CD4-positive, alpha-beta T cell treated with Interleukin-4 for 1 hour (primary cell): ENCODE measurements at places on chromosomes 7 and 10.

- no peak for DNase-seq
These were observed 341.6 kb upstream of the MEOX2 start for GRCh38 chr7:16028103-16028502.

GRCh38 chr7:1090686-1091643 lies 3.1 kb downstream of the GPER1 start:
- no peak for DNase-seq

GRCh38 chr10:71632896-71633600 lies 86.5 kb downstream of the C10orf105 start:
- DNase-seq = no peak

DNA sequence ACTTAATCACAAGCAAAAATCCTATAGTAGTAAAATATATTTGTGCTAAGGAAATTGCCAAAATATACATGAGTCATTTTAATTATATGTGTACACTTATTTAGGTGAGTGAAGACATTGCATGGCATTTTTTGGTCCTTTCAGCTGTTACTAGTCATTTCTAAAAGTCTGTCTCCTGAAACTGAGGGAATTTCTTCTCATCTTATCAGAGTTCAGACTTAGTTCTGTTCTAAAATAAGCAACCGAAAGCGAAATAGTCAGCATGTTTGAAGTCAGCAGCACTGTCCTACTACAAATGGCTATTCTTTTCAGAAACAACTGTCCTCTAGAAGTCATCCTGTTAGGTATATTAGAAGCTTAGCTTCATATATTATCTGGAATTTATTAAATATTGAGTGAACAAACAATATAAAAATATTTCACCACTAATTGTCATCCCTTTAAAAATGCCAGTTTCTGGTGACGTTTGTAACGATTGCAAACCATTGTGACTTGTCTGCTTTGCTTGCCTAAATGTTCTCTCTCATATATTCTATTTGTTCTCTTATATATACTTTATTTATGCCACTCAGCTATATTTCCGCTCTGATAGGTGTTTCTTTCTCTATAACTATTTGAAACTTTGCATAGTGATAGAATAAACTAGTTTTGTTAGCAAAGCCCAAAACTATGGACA lies 227.4 kb upstream of the KAT6B start:
- no peak for DNase-seq

DNA sequence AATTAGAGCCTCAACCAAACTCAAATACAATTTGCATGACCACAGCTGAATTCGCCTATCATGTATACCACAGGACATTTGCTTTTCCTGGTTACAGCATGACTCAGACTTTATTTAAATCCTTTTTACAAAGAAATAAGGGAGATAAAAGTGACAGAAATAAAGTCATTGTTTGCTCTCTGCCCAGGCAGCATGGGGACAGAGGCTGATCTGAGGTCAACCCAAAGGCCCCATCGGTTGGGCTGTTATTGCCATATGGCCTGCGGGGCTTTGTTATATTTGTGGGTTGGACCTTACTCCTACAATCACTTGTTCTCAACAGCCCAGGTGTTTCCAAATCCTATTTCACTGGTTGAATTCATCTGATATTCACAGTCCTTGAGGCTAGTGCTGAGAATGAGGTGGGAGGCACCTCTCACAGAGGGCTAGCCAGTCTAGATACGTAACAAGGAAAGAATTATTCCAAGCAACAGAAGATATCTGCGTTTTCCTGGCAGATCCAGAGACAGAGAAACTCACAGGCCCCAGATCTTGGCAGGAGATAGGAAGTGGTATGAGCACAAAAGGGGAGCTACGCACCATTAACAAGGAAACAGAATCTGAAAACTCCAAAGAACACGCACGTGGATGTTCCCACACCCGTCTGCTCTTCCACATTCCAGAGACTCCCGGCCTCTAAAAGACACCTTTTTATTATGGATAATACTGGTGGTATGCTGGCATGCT lies 117.3 kb downstream of the HIPK2 start:
- no peak for DNase-seq

DNA sequence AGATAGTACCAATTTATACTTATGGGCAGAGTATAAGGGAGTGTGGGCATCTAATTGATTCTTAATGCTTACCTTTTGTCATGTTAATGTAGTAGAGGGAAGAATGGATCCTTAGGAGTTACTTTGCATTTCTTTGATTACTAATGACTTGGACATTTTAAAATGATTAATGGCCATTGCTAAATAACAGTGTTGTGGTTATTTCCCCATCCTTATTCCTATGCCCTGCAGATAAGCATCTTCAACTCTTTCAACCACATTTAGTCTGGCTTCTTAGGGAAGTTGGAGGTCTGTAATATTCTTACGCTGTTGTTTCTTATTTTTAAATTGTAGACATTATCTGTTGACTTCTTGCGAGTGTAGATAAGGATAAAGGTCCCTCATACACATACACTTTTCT lies 37.2 kb downstream of the KAT6B start:
- no peak for DNase-seq

GRCh38 chr10:71727738-71728737 lies 8.5 kb upstream of the C10orf105 start:
- peak; percentile 72 for DNase-seq

- DNase-seq = peak; percentile 24
These were observed 2.1 kb downstream of the SLC25A40 start for GRCh38 chr7:87874066-87874465.

- no peak for DNase-seq
These were observed 14.4 kb downstream of the CDC14C start for GRCh38 chr7:48938539-48939295.

GRCh38 chr7:129780257-129780973 lies 168.9 kb downstream of the NRF1 start:
- peak; percentile 66 for DNase-seq

DNA sequence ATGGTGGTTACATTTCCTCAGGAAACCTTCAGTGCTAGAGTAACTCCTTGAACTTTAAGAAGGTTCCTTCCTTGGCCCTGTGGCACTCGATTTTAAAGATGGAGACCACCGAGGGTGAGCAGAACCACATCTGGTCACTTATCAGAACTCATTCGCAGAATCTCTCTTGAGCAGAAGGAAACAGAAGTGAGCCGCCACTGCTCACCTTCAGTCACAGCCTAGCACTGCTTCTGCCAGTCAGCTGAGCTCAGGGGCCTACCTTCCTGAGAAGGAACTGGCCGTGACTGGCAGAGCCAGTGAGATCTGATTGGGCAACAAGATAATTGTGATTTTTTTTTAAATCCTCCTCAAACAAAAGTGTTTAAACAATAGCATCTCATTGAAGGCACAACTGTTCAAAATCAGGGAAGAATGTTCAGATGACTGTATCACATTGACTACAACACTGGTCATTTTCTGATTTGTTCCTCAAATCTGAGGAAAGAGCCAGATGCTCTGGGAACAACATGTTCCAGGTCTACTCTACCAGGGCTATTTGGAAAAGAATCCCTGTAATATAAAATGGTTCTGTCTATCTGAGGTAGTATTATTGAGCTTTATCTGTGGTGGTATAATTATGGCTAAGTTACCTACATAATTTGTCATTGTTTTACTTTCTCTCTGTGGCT lies 2.7 kb upstream of the SYPL1 start:
- peak; percentile 65 for DNase-seq

- DNase-seq = no peak
These were observed 452.4 kb upstream of the PHF14 start for GRCh38 chr7:10521306-10521705.

DNA sequence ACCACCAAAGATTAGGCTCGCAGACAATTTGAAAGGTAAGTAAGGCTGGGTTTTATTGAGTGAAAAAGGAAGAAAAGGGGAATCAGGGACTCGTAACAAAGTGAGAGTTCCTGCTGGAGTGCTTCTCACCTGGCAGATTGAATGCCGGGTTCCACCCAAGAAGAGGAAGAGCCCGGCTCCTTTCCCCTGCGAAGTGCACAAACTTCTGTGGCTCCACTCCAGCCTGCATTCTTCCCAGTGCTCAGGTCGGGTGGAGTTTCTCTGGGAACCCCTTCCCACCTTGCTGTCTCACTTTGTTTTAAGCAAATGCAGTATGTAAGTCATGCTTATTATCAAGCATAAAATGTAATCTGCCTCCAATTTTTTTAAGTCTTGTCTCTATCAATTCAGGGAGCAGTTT lies 87.1 kb upstream of the TMEM106B start:
- no peak for DNase-seq

DNA sequence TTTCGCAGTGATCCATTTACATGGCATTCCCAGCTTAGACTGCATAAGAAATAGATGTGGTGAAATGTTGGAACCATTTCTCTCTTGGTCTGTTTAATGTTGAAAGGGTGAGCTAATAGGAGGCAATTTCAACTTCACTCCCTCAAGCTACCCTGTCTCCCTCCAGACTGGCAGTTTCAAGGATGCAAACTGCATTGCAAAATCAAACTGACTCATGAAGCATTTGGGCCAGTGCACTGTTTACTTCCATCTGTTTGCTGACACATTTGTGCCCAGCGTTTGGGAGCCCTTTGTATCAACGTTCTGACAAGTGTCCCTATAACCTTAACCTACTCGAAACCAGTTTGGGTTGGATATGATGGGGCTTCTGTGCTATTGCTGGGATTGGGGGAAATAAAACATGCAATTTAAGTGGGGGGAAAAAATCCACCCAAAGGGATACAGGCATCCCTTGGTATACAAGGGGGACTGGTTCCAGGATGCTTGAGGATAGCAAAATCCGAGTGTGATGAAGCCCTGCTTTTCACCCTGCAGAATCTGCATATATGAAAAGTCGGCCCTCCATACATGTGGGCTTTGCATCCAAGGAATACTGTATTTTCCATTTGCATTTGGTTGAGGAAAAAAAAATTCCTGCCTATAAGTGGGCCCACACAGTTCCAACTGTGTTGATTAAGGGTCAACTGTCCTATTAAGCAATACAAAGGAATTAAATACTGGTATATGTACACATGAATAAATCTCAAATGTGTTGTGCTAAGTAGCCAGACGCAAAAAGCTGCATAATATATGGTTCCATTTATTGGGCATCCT lies 15.6 kb downstream of the RHEB start:
- DNase-seq = no peak

GRCh38 chr10:6929148-6929830 lies 349.2 kb upstream of the PRKCQ start:
- DNase-seq = no peak

GRCh38 chr7:84170646-84171045 lies 23.9 kb downstream of the SEMA3A start:
- no peak for DNase-seq

- DNase-seq = peak; percentile 29
These were observed 226.0 kb downstream of the SFMBT2 start for GRCh38 chr10:7184660-7185366.

- DNase-seq = no peak
These were observed 3.5 kb upstream of the PRSS1 start for GRCh38 chr7:142745745-142746144.

- DNase-seq = no peak
These were observed 84.9 kb upstream of the SEC61G start for GRCh38 chr7:54843841-54844355.

GRCh38 chr10:50394832-50395231 lies 143.5 kb upstream of the ASAH2 start:
- no peak for DNase-seq

GRCh38 chr7:122273117-122273516 lies 31.4 kb downstream of the FEZF1 start:
- DNase-seq = no peak

DNA sequence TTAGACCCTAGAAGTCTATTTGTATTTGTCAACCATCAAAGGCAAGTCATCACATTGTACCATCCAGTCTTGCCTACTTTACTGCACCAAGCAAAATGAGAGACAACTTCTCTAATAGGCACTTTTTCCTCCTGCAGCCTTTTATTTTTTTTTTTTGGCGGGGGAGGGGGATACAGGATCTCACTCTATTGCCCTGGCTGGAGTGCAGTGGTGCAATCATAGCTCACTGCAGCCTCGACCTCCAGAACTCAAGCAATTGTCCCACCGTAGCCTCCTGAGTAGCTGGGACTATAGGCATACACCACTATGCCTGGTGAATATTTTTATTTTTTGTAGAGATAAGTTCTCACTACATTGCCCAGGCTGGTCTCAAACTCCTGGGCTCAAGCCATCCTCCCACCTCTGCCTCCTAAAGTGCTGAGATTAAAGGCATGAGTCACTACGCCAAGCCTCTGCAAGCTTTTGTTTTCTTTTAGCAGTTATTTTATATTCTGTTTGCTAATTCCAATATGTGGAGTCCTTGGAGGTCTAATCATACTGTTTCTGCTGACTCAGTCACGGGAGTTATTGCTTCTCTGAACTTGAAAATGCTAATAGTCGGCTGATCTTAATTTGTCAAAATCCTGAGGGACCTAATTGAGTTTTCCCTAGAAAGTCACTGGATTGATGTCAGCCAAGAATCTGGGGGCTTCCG lies 14.2 kb downstream of the KPNA7 start:
- no peak for DNase-seq

DNA sequence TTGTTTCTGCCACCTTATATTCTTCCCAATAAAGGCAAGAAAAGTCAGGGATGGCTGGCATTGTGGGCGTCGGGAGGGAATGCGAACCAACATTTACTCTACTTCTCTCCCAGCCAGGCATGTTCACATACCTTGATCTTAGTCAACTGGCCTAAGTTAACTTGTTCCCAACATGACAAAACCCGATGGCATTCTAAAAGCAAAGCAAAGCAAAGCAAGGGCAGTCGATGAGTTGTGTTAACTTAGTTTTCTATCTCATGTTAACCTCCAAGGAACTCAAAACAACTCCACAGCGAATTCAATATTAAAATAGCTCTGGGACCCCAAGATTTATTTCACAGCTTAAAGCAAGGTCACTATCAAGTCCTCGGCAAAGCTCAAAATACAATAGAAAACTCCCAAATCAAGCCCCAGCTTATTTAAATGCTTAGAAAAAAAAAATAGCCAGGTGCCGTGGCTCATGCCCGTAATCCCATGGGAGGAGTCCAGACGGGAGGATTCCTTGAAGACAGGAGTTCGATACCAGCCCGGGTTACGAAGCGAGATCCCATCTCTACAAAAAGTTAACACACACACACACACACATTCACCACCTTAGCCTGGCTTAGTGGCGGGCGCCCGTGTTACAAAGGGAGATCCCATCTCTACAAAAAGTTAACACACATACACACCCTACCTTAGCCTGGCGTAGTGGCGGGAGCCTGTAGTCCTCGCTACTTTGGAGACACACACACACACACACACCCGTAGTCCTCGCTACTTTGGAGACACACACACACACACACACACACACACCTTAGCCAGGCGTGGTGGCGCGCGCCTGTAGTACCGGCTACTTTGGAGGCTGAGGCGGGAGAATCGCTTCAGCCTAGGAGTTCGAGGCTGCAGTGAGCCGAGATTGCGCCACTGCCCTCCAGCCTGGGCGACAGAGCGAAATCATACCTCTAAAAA lies 901 bp upstream of the CCNY start:
- peak; percentile 12 for DNase-seq

GRCh38 chr7:25851332-25852210 lies 300.4 kb upstream of the NFE2L3 start:
- peak; percentile 54 for DNase-seq

DNA sequence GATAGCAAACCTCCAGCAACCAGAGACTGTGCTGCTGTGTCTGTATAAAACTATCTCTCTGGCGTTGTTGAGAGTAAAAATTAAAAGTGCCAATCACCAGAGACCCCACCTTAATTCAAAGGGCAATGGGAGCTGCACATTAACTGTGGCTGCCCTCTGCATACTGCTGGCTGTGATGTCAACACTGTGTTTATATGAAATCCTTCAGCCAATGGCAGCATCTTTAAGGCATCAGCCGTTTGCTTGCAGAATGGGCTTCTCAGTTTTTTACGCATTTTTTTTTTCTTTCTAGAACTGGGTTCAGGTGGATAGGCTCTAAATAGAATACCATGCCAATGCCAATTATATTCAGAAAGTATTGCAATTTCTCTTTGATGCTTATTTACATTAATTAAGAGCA lies 47.7 kb downstream of the CHN2 start:
- no peak for DNase-seq

- DNase-seq = no peak
These were observed 147.4 kb downstream of the KMT2E start for GRCh38 chr7:105161366-105161765.
